ENCODE measurements at places on chromosomes 6 and 20.

- no peak for DNase-seq
Observed at GRCh38 chr6:17519120-17519519, 81.0 kb upstream of the FAM8A1 start.

DNA sequence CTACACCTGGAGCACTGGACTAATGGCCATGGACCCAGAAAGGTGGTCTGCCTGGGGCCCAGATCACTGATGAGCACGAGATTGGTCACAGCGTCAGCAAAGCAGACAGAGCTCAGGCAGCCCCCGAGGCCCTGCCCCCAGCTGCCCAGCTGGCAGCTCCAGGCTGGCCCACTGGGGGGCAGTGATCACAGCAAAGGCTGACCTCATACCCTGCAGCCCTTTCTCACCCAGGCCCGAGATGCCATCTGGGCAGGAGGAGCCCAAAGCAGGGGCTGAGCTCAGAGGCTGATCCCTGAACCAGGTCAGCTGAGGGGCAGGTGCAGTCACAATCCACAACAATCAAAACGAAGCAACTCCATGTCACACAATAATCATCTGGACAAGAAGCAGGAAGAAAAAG lies 4.1 kb downstream of the MAP1LC3A start:
- DNase-seq = no peak

DNA sequence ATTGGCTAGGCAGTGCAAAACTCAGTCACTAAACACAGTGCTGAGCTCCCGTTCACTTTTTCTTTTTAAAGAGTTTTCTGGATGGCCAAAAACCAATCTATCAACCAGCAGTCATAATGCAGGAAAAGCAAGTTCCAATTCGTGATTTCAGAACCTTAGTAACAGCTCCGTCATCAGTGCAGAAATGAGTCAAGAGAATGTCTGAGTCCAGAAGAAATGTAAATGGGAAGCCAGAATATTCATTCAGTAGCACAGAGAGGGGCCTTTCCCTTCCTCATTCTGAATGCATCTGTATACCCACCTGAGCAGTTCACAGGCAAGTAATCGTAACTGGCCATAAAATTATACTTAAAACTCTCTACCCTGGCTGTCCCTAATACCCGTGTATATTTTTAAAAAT lies 20.4 kb downstream of the HUS1B start:
- no peak for DNase-seq

DNA sequence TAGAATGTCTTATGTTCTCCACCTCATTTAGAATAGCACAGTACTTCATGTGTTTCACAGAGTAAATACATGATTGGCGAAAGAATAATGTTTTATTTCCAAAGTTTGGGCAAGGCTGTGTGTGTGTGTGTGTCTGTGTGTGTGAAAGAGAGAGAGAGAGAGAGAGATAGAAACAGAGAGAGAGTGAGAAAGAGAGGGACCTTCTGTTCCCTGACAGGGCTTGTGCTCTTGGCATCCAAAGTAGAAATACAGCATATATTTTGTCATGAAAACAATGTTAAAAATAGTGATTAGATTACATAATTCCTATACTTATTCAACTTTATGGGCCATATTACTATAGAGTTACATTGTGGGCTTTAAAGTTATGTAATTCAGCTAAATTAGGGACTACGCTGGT lies 201.2 kb downstream of the KIF6 start:
- no peak for DNase-seq

- DNase-seq = no peak
Observed at GRCh38 chr20:48281501-48281900, 496.2 kb upstream of the SULF2 start.

DNA sequence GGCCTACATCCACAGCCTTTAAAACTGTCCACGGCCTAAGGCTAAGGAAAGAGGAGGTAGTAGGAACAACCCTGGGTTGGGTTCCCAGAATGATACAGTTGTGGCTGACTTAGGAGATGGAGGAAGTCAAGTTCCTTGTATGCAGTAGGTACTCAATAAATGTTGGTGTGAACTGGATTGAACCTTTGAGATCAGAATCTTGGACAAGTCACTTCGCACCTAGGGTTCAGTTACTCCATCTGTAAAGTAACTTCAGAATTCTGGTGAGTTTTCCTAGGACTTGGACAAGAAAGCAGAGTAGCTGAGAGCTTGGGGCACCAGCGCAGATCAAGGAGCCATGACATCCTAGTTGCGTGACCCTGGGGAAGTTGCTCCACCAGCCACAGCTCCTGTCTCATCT lies 9.1 kb downstream of the XKR7 start:
- no peak for DNase-seq

GRCh38 chr20:44171775-44172571 lies 15.0 kb downstream of the JPH2 start:
- DNase-seq = no peak

- DNase-seq = no peak
Observed at GRCh38 chr20:43710370-43711044, 16.3 kb downstream of the GTSF1L start.

GRCh38 chr20:37220731-37221130 lies 40.9 kb downstream of the GHRH start:
- DNase-seq = no peak

DNA sequence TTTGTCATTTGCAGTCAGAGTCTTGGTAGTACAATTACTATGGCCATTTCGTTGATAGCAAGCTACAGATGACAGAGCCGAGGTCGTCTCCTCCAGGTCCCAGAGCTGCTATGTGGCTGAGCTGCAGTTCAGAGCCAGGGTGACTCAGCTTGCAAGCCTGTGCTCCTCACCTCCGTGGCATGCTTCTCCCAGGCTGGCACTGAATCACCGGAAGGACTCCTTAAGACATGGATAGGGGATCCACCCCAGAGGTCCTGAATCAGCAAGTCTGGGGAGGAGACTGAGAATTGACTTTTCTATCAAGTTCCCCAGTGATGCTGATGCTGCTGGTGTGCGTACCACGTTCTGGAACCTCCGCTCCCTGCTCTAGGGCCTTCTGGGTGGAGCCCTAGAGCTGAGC lies 291.2 kb downstream of the CDH26 start:
- DNase-seq = no peak

DNA sequence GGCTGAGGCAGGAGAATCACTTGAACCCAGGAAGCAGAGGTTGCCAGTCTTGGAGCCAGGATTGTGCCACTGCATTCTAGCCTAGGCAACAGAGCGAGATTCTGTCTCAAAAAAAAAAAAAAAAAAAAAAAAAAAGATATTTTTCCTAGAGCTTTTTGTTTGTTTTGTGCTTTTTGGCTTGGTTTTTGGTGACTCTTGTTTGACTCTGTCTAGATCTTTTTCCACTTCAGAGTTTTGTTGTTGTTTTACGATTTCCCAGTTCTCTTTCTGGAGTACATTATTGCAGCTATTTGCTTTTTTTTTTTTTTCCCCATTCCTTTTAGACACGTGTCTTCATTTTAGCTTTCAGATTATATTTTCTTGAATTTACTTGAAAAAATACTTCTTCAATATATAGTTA lies 67.0 kb upstream of the AKAP12 start:
- DNase-seq = no peak

GRCh38 chr20:13238001-13238653 lies 17.1 kb downstream of the ISM1 start:
- no peak for DNase-seq

GRCh38 chr6:141077355-141078333 lies 1055.1 kb upstream of the GJE1 start:
- DNase-seq = peak; percentile 21

DNA sequence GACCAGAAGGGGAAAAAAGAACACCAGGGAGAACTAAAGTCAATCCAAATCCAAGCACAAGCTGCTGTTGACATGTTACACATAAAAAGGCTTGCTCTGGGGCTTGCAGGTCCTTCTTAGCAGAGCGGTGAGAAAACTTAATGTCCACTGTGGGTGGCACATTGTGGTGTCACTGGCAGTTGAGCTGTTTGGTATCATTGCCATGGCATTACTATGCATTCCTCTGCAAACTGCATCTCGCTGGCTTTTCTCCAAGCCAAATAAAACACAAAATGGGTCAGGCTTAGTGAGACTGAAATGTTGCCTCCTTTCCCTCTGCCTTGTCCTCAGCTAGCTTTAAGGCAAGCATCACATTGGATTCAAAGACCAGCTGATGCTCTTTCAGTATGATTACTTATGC lies 40.9 kb downstream of the LY86 start:
- no peak for DNase-seq

DNA sequence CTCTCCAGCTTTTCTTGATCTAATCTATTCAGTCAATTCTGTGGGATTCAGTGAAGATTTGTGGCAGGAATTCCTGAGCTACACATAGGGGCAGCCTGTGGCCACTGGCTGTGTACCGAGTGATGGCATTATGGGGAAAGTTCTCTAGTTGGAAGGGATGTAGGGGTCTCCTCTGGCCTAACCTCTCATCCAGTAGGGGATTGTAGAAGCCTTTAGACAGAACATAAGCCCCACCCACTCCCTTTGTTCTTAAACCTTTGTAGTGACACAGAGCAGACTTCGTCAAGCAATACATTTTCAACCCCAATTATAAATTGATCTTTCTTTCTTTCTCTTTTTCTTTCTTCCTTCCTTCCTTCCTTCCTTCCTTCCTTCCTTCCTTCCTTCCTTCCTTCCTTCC lies 188.9 kb downstream of the QKI start:
- DNase-seq = no peak

- no peak for DNase-seq
Observed at GRCh38 chr20:22684072-22684762, 99.8 kb upstream of the FOXA2 start.

DNA sequence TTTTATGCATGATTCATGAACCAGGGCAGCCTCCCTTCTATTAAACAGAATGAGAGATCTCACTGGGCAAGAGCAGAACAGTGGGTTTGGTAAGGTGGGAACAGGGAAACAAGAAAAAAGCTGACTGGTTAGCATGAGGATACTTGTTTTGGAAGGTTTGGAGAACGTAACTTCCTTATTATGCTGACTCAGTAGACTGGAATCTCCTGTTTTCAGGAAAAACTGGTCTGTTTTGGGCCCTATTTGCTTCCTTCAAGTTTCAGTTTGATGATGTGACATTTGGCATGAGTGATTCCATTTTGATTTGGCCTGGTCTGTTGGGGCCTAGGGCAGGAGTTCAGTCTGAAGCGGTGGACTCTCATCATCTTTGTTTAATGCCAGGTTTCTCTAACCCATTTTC lies 172.0 kb downstream of the MYLK4 start:
- no peak for DNase-seq

DNA sequence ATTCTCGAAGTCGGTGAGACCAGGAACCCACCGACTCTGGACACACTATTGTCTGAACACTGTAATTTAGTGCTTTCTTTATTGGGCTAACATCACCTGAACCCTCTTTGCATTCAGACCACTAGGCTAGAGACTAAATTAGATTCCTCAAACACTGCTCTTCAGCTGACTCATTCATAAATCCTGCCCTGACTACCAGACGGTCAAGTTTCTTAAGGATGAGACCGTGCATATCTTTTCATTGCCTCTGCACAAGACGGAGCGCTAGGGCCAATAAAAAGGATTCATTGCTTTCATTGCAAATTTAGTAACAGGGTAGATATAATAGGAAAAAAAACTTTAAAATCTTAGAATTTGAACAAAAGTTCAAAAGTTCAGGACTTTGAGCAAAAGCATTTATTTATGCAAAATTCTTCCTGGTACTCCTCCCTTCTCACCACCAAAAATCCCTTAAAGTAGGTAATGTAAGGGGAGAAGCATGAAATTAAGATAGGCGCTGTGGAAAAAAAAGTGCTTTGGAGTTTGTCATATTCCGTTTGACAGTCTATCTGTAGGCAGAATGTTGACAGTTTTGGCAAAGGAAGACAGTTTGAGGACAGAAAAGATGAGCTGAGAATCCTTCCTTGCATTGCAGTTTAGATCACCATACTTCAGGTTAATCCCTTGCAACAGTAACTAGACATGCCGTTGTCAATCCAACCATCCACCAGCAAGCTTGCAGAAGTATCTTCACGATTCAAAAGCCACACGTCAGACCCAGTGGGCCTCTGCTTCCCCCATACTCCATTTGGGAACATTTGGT lies 328.6 kb upstream of the JARID2 start:
- no peak for DNase-seq

- DNase-seq = no peak
Observed at GRCh38 chr20:50692552-50692933, 1.2 kb upstream of the RIPOR3 start.

- DNase-seq = no peak
Observed at GRCh38 chr20:50333131-50333670, 142.6 kb downstream of the CEBPB start.

DNA sequence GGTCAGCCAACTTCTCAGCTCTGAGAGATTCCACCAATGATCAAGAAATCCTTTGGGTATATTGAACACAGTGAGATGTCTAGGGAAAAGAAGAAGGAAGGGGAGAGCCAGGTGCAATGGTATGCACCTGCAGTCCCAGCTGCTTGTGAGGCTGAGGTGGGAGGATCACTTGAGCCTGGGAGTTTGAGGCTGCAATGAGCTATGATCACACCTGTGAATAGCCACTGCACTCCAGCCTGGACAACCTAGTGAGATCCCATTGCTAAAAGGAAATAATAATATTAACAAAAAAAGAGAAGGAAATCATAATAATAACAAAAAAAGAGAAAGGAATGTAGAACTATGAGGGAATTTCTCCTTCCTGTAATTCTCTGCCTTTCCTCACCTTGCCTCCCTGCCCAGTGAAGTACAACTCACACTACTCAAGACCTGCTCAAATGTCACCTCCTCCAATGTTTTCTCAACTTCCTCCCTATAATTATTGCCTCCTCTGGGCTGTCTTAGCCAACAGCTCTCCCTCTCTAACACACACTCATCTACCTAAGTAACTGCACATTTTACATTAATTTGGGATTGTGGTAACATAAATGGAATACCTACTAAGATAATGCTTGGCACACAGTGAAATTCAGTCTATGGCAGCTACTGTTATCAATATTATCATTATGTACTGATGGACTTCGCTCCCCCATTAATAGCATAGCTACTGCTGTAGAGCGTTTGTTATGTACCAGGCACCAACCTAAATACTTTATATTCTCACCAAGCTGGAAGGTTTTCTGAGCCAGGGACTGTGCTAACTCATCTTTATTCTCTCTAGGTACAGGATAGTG lies 103.6 kb downstream of the KIF13A start:
- DNase-seq = no peak

- no peak for DNase-seq
Observed at GRCh38 chr6:75800133-75800532, 51.1 kb downstream of the MYO6 start.

Data from NCI-H1436 treated with DMSO at 0.1 percent for 48 hours (cell line).